ENCODE measurements at places on chromosomes 4 and X. TPM values are rescaled to one million over a fixed set of nuclear protein-coding genes. Genes with fewer than 3 reads are reported as not detected.

Gene DCX
- total RNA-seq = not detected

Gene MAGEA10
- total RNA-seq = not detected

Gene SLC49A3
- total RNA-seq = 9.9 TPM

Gene PHOX2B
- not detected for total RNA-seq

Gene C4orf51
- not detected for total RNA-seq

Gene NPNT
- total RNA-seq = 0.09 TPM

Gene FHDC1
- total RNA-seq = 0.68 TPM

- no peak for DNase-seq
Observed at GRCh38 chr4:5757536-5757935, 46.5 kb downstream of the EVC start.

GRCh38 chr4:28834120-28834519 is 1886.0 kb upstream of the PCDH7 start:
- DNase-seq = no peak

- peak; percentile 87 for DNase-seq
Observed at GRCh38 chr4:85812776-85813175, 337.8 kb downstream of the ARHGAP24 start.

DNA sequence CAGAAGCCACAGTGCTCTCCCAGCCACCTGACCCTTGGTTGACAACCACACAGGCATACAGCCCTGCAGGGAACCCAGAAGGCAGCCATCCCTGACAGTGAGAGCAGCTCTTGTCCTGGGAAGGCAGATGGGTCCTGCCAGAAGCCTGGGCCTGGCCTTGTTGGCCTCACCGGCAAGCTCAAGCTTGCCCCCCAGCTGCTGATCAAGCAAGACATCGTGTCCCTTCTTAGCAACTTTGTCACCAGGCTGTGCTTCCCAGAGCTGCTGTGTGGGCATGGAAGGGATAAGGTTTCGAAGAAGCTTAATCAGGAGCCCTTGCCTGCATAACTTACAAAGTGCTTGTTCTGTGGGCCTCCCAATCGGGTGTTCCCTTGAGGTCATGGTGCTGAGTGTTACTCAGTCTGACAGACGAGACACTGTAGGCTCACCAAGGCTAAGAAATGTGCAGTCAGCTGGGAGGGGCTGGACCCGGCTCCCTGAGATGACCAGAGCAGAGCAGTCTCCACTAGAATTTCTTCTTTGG is 6.8 kb upstream of the ABLIM2 start:
- no peak for DNase-seq

GRCh38 chr4:128653527-128654444 is 155.7 kb upstream of the JADE1 start:
- DNase-seq = no peak

DNA sequence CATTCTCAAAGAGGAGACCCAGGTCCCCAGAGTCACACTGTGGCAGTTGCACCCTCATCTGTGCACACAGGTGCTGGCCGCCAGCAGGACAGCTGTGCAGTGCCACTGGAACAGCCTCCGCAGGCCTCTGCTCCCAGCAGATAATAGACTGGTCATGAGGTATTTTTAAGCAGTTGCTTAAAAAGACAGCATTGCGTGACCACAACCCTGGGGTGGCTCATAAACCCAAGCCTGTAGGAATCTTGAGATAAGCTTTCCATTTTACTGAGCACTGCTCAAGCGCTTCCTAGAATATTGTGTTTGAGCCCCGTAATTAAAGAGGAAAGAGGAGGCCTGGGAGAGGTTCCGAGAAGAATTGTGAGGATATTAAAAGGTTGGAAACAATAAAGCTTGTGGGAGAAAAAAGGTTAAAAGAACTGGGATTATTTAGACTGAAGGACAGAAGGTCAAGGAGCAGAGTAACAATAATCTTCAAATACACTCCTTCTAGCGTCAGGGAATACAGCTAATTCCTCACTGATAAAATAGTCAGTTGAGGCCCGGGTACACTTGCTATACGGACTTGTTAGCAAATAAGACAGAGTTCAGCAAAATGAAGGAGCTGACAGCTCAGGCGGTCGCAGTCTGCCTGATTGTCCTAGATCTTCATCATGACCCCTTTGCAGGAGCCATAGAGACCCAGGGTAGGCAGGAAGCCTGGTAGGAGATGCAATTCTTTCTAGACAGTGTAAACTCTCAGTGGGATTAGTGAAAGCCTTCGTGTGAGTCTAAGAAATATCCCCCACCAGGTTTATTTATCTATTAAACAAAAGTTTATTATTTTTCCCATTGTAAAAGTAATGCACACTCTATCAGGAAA is 86.2 kb upstream of the KIT start:
- DNase-seq = no peak

GRCh38 chr4:2795300-2795892 is 2.5 kb downstream of the SH3BP2 start:
- no peak for DNase-seq

- no peak for DNase-seq
Observed at GRCh38 chrX:9942086-9942485, 25.1 kb upstream of the CLDN34 start.

GRCh38 chrX:45233531-45233930 is 32.9 kb upstream of the DIPK2B start:
- DNase-seq = peak; percentile 2

GRCh38 chr4:177938226-177938625 is 496.0 kb upstream of the AGA start:
- no peak for DNase-seq

DNA sequence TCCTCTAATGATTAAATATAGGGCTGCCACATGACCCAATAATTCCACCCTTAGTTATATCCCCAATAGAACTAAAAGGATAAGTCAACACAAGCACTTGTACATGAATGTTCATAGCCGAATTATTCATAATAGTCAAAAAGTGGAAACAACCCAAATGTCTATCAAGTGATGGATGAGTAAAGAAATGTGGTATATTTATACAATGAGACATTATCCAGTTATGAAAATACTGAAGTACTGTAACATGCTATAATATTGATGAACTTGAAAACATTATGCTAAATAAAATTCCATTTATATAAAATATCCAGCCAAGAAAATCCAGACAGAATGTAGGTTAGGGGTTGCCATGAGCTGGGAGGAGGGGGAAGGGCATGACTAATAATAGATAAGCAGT is 436.7 kb upstream of the AADAT start:
- no peak for DNase-seq

DNA sequence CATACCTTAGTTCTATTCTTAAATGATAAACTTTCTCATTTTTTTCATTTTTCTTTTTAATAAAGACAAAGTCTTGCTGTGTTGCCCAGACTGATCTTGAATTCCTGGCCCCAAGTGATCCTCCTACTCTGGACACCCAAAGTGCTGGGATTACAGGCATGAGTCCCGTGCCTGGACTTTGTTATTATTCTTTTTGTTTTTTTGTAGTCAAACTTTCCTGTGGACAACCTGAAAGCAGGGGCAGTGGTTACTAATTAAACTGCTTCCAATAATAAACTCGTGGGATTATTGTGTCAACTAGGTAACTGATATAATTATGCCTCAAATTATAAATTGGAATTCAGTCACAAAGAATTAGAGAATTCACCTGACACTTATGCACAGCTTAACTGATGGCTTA is 107.8 kb upstream of the RAPGEF2 start:
- no peak for DNase-seq

GRCh38 chr4:26784207-26784865 is 76.3 kb upstream of the STIM2 start:
- no peak for DNase-seq

GRCh38 chrX:136147976-136148375 is 643 bp downstream of the FHL1 start:
- DNase-seq = no peak
